ENCODE measurements at places on chromosomes 6 and 20.

DNA sequence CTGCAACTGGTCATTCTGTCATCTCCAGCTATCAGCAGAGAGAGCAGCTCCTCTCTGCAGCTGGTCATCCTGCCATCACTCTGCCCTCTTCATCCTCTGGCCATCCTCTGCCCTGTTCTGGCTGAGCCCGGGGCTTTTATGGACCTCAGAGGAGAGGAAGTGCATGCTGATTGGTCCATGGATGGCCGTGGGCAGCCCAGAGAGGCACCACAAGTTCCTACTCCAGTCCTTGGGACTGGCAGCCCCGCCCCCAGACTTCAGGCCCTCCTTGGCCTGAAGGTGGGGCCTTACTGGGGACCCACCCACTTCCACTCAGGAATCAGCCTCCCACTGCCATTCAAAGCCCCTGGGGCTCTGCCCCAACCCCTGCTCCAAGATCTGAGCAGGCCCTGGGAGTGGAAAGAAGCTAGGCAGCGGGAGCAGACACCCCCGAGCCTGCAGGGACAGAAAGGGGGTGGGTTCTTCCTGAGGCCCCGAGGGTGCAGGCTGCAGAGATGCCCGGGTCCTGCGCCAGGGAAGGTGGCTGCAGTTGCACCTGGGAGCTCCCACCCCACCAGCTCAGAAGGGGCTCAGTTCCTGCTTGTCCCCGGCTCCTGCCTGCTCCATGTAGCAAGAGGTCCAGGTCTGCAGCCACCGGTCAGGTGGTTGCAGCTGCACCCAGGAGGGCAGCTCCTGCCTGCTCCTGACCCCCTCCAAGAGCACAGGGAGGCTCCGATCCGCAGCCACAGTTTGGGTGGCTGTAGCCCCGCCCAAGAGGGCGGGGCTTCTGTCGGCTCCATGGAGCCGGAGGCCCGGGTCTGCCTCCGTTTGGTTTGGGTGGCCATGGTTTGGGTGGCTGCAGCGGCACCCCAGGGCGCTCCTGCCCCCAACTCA is 34.1 kb upstream of the HMGA1 start:
- no peak for DNase-seq

DNA sequence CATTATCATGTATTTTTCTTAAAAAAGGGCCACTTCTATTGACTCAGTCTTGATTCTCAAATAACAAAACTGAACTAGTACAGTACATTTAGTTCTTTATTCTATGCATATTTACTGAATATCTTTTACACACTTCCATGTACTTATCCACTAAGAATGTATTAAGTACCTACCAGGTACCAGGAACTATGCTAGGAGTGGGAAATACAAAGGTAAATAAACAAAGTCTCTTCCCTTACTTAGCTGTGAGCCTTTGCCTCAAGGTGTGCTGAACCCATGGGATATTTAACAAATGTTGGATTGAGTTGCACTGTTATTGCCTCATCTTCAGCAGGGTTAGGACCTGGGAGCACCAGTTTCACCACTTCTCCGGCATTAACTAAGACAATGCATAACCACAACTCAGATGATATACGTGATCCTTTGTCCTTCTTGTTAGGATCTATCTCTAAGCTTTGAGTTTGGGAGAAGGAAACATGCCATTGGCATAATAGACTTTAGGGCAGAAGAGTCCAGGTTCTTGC is 533.9 kb downstream of the TFAP2B start:
- DNase-seq: no peak

DNA sequence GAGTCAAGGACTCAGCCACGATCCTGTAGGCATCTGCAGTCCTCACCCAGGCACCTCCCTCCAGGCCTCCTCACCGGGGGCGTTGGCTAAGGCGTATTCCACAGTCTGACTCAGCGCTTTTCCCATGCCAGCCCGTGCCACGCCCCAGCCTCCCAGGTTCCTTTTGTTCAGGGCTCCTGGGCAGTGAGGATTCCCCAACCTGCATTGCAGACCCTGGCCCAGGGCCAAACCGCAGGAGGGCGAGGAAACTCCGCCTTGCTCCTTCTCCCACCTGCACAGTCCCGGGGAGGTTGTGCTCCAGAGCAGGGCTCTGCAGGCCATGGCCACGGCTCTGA is 202.8 kb upstream of the CST7 start:
- DNase-seq: no peak

- DNase-seq: no peak
Observed at GRCh38 chr6:73704798-73705197, 8.8 kb downstream of the CD109 start.

GRCh38 chr6:126038234-126038633 is 51.9 kb downstream of the TRMT11 start:
- DNase-seq: no peak

- no peak for DNase-seq
Observed at GRCh38 chr6:107936162-107936909, 21.7 kb downstream of the SEC63 start.

GRCh38 chr6:154993710-154994109 is 1.4 kb upstream of the TIAM2 start:
- no peak for DNase-seq

DNA sequence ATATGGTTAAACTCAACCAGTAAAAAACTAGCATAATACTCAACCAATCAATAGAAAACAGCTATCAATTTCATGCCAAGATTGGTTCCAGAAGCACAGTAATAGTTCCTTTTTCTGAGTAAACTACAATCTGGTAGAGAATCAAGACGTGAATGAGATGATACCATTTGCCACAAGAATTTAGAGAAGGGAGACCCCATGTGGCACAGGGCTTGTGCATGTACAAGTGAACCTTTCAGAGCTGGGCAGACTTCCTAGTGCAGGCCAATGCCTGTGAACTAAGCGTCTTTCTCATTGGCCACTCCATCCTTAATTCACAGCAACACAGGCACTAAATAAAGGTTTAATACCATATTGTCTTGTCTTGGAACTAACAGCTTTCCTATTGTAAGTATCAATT is 213.5 kb downstream of the RFPL4B start:
- DNase-seq: no peak

DNA sequence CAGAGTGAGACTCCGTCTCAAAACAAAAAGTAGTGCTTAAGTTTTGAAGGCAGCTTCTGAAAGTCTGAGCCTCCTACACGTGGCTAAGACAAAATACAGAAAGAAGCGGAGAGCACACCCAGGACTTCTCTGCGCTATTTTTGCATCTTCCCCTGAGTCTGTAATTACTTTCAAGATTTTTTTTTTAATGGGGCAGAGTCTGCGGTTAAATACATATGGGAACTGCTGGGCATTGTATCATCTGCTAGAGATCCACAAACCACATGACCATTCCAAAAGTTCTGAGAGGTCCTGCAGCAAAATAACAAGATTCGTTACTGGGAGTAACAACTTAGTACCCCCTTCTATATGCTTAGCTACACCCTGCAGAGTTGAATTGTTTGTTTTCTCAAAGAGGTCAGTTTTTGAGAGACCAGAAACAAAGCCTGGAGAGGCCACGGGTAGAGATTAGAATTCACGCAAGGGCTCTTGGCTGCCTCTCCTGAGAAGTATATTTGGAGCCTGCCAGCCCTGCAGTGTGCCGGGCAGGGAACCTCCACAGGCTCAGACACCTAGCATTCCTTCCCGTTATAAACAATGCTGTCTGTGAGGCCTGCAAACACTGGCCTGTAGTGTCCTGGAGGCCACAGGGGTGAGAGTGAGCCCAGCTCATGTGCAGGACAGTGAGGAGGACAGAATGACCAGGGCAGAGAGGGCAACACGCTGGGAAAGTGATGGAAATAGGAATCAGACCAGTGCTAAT is 48.2 kb upstream of the FAM50B start:
- no peak for DNase-seq

DNA sequence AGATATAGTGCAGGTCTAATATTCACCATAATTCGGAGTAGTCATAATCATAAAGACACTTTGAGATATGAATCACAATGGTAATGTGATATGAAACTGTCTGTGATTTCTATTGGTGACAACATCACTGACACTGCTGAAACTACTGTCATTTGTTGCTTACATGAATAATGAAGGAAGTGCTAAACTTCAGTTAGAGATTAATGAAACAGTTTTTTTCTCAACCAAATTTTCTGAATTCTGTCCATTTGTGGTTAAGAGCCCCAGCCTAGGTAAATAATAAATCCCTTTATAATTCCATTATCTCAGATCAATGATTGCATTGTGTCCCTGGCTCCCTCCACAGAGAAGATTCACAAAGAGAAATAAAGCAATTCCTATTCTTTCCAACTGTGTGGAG is 122.6 kb downstream of the HIVEP2 start:
- DNase-seq: no peak

DNA sequence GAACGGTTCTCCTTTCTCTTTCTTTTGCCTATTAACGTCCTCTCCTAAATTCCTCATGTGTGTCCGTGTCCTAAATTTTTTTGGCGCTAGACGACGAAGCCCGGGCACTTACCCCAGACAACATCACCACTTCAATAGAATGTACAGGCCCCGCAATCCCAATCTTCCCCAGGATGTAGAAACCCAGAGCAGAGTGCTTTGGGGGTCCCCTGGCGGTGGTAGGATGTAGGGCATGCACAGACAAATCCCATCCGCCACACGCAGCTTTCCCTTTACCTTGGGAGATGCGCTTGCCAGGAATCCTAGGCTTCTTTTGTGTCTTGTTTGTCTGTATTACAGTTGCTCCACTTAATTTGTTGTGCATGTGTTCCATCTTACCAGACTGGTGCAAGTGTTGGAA is 417.3 kb upstream of the ARID1B start:
- DNase-seq: no peak

- no peak for DNase-seq
Observed at GRCh38 chr20:50029083-50029696, 46.4 kb downstream of the SNAI1 start.

- peak; percentile 8 for DNase-seq
Observed at GRCh38 chr6:164005004-164005711, 590.6 kb downstream of the QKI start.

GRCh38 chr6:31778193-31778592 is 1.1 kb upstream of the VWA7 start:
- DNase-seq: no peak

- no peak for DNase-seq
Observed at GRCh38 chr6:136703331-136703865, 88.9 kb downstream of the MAP3K5 start.

- no peak for DNase-seq
Observed at GRCh38 chr6:44005507-44005903, 121.7 kb downstream of the MRPL14 start.

DNA sequence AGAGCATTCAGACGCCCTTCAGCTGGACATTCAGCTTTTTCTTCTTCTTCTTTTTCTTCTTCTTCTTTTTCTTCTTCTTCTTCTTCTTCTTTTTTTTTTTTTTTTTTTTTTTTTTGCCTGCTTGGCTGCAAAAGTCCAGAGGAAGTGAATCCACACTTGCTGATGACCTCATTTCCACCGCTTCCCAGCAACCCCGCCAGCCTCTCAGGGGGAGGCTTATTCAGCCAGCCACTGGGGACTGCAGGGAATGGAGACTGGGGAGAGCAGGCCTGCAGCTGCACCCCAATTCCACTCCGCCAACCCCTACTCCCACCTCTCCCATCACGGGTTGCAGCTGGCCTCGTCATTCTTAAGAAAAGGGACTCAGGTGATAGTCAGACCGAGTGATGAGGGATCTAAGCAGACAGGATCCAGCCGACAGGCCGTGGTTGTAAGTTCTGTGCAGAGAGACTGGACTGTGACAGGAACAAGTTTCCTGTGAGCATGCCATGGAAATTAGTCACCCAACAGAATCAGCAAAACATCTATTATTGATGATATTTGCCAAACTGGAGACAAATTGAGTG is 59.0 kb upstream of the QKI start:
- DNase-seq: peak; percentile 10

DNA sequence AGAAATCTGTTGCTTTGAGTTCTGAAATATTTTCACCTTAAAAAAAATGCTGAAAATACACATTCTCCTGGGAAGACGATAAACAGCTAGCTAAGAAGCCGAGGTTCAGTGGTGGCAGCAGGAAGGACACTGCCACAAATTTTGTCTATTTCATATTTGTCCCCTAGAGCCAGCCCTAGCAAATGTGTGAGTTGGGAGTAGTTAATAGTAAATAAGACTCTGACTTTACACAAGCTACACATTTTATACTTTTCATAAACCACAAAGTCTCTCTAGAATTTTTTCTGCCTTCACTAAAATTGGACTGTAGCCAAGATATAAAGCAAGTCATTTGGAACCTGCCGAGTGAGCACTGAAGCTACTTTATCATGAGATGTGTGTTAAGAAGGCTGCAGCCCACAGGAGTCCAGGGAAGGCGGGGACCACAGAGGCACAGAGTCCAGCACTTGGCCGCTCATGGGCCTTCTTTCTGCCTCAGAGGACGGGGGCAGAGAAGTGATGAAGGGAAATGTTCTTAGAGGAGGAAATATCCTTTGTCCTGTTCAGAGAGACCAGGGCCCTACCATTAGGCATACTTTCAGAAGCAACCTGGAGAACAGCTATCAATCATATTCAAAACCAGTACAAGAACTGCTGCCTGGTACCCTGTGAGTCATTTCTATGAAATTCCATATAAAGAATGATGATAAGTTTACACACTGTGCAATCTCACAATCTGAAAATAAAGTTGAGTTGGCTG is 241.7 kb upstream of the TAB2 start:
- no peak for DNase-seq
